ENCODE measurements at places on chromosomes 5 and 9.

- no peak for DNase-seq
Observed at GRCh38 chr9:115148721-115149120, 30.8 kb upstream of the TNC start.

- DNase-seq, result no peak
Observed at GRCh38 chr5:138491284-138491648, 26.0 kb downstream of the EGR1 start.

DNA sequence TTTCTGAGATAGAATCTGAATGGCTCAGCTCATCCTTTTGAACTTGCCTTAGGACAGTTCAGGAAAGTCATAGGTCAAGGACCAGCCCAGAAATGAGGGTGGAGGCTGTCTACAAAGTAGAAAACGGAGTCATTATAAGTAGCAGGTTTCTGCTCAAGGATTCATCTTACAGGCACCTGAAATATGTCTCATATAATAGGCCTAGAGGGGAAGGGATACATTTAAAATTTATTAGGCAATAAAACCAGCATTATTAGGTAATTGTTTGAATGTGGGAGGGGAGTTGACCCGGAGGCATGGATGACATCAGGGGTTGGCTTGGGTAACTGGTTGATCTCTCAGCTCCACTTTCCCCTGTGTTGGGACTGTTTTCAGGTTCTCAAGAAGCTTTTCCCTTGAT is 11.9 kb upstream of the GALNT10 start:
- no peak for DNase-seq

DNA sequence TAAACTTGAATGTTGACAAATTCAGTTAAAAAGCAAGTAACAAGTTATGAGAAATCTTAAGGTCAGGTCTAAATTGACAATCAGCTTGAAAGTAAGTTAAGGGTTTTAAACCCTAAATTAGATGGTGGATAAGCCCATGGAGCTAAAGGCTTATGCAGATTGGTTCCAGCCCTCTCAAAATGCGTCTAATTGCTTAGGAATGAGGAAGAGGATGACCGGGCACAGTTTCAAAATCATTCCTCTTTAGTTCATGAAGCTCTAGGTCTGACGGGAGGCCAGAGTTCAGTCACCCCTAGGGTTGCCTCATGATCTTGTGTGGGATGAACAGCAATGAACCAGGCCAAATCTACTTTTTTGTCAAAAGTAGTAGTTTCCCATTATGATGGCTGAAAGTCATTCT is 75.4 kb downstream of the SLC38A9 start:
- DNase-seq, result peak; percentile 14

DNA sequence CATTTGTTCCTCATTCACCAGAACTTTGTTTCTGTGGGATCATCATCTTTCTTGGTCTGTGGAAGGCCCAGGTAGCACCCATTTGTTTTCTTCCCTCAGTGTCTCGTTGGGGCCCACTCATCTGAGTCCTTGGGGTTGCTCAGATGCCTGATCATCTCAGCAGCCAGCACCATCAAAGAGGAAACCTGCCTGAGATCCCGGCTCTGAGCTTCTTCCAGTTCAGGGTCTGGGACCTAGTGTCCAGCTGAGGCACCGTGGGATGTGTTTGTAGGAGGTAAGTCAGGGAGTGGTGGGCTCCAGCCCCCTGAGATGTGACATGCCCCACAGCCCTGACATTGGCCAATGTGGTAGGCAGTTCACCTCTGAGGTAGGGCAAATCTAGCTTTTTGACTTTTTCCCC is 9.4 kb upstream of the CD180 start:
- no peak for DNase-seq

GRCh38 chr5:54719384-54720283 is 202.1 kb downstream of the SNX18 start:
- peak; percentile 93 for DNase-seq

- DNase-seq, result no peak
Observed at GRCh38 chr5:27639005-27639612, 600.7 kb upstream of the CDH9 start.

DNA sequence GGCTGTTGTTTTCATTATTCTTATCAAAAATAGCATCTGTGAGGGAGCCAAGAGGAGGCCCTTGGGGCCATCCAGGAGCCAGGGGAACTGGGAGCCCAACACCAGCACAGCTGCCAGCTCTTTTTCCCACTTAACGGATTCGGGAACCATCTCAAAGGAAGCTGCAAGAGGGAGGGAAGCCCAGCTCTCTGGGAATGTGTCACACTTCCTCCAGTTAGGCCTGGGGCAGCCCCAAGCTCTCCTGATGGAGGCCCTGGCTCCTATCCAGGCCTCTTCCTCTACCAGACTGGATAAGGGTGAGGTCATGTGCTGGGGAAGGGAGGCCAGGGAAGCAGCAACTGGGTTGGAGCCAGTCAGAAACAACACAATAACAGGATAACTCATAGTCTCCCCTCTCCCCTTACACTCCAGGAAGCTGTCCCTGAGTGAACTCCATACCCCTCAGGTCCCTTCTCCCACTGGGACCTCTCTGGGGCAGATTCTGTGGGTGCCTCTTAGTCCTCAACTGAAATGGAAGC is 12.7 kb downstream of the CSF2 start:
- DNase-seq, result peak; percentile 86

DNA sequence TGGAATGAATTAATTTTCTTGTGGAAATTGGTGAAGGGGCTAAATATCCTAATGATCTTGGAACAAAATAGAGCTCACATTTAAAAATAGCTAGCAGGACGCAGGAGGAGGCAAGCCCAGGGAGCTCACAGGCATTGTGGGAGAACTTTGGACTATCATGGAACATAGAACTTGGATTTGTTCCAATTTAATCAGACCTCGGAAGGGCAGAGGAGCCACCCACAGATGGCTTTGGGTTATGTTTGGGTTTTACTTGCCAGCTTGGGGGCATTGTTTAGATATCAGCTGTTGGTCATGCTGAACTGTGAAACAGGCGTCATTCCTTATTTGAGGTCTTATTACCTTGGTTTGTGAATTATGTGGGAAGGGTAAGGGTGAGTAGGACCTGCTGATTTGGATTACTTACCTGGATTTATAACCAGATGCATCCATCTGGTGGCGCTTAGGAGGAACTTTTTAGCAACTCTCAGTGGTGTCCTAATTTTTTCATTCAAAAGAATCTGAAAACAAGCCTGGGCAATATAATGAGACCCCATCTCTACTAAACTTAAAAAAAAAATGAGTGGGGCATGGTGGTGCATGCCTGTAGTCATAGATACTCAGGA is 14.1 kb upstream of the PTGR1 start:
- no peak for DNase-seq

- peak; percentile 15 for DNase-seq
Observed at GRCh38 chr9:124394167-124394566, 21.1 kb downstream of the PSMB7 start.

- DNase-seq, result peak; percentile 79
Observed at GRCh38 chr5:125196481-125197111, 450.2 kb upstream of the ZNF608 start.

DNA sequence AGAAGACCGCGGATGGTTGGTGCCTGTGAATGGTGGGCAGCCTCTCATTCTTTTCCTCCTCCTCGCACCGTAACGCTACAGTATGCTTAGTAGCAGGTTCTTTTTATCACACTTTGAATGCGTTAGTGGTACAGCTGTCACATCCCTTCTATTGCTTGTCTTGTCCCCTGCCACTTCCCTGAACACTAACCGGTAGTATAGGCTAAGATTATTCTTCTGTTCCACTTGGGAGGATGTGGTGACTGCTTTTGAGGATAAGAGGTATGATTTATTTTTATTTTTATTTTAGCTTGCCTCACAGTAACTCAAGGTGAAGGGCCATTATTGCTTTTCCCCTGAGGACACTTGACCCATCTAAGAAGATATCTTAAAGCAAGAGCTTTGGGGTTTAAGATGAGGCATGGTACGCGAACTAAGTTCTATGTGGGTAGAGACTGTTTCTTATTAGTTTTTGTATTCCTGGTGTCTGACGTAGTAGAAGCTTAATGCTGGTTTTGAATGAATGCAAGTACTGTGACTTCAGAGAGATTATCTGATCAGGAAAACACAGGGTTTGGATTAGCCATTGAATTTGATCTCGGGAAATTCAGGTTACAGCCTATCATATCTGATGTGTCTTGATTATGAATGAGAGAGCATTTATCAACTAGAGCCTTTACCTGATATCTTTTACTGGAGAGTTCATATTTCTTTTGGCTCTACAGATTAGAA is 951 bp downstream of the UNC13B start:
- DNase-seq, result peak; percentile 12

DNA sequence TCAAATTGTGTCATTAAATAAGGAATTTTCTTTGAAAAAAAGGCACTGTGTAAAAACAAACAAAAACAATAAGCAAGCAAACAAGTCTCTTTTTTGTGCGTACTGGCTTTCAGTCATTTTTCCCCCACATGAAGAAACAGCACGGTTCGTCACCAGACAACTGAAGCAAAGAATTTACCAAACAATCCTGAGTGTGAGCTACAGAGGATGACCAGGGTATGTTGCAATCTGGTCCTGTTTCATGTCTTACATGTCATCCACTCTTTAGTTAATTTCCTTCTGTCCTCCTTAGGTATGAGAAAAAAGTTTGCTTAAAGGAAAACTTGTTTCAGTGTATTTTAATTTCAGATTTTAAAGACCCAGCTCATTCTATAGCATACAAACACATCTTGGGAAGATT is 1080.7 kb upstream of the NUDT12 start:
- DNase-seq, result no peak

DNA sequence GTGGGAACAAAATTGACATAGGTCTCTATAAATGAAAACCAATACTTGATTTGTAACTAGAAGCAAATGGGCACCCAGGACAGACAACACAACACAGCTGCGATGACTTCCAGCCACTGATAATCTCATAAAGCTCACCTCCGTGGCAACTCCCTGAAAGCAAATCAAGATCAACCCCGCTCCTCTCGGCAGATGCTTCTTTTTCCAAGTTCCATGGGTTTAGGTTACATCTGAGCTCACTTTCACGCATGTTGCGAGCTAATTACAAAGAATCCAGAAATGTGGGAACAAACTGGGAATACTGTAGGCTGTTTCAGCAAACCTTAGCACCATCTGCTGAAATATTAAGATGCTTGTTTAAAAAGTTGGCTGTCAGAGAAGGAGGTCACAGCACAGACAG is 153.9 kb downstream of the ELAVL2 start:
- DNase-seq, result no peak

DNA sequence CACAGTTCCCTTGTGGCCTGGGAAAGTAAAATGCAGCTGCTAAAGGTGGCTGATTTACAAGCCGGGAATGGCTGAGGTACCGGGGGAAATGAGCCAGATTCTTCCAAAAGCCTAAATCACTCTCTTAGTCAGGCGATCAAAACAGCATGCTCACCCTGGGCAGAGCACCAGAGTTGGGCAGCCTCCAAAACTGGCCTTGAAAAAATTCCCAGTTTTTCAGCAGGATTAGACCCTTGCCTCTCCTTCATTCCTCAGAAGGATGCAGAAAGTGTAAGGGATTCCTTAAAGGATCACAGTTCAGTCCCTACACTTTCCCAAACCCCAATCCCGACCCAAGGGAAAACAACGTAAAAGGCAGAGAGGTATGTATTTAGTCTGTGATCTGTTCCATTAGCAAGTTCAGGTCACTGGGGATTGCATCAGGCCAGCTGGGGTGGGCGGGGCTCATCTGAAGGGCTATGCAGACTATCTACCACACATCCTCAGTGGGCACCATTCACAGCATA is 16.9 kb downstream of the TMEM174 start:
- DNase-seq, result peak; percentile 77

All from astrocyte of the hippocampus (primary cell).